Activated CD4-positive, alpha-beta T cell treated with anti-CD3 and anti-CD28 coated beads, Interleukin-2, amount 50 U/mL, for 24 hours (primary cell): ENCODE measurements at places on chromosomes 4 and X.

- DNase-seq, result no peak
These were observed 707.9 kb upstream of the PITX2 start for GRCh38 chr4:111330786-111331185.

GRCh38 chrX:37472836-37473235, 98.6 kb upstream of the LANCL3 start:
- no peak for DNase-seq

- DNase-seq, result no peak
These were observed 20.6 kb downstream of the RTL5 start for GRCh38 chrX:72110876-72111708.

GRCh38 chr4:48727666-48728459, 52.2 kb downstream of the FRYL start:
- DNase-seq, result no peak

DNA sequence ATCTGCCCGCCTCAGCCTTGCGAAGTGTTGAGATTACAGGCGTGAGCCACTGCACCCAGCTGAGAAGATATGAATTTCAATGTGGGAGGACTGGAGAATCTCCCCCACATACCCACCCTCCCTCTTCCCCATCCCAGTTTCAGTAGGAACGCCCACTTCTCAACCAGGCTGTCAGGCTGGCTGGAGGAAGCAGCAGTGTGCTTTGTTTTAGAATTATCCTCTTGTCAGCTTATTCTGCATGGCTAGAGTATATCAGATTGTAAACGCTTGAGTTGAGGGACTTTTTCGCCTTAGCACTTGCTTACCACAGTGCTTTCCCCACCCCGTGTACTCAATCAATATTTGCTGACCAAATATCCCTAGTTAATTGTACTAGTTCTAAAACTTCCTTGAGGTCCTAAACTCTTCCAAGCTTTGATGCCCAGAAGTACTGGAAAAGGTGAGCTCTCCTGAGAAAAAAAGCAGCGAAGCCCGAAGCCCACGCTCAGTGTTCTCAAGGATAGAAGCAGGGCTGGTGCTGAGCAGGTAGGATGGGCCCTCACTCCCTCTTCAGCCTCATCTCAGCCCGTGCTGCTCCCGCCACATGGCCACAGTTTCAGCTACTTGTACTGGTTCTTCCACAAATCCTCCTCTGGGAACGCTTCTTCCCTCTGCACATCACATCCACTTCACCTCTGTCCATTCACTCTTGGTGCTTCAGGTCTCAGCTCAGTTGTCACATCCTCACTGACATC, 7.3 kb upstream of the ARHGAP10 start:
- no peak for DNase-seq

DNA sequence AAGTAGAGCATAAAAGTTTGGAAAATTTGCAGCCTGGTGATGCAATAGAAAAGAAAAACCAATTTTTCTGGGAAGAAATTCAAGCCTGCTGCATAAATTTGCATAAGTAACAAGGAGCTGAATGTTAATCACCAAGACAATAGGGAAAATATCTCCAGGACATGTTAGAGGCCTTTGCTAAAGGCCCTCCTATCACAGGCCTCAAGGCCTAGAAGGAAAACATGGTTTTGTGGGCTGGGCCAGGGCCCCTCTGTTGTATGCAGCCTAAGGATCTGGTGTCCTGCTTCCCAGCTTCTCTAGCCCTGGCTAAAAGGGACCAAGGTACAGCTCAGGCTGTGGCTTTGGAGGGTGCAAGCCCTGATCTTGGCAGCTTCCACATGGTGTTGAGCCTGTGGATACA, 6.2 kb upstream of the RTL3 start:
- DNase-seq, result no peak

DNA sequence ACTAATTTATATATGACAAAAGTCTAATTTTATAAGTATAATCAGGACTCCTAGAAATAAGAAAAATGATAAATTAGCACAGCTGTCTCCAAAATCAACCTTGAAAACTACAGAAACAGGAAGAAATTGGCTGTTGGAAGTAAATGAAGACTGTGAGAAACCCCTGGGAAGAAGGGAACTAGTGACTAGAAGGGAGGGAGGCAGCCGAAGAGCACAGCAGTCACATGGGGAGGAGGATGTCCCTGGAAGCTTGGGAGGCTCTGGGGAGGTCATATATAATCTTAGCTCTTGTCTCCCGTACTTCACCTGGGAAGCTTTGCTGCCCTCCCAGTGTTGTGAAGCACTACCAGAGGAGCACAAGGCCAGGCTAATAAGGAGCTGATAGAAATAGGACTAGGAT, 8.9 kb upstream of the TMA16 start:
- no peak for DNase-seq

- DNase-seq, result no peak
These were observed 309.9 kb upstream of the EMCN start for GRCh38 chr4:100827756-100828155.

DNA sequence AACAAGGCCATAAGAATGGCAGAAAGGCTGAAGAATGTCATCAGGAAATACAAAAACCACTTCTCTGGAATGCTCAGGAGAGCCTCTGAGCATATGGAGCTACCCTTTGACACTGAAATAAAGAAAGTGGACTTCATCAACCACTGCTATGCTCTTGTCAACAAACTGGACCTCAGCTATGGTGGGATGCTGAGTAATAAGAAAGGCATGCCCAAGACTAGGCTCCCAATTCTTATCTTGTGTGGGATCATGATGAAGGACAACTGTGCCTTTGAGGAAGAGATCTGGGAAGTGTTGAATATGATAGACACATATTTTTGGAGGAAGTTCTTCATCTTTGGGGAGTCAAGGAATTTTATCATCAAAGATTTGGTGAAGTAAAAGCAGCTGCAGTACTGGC, 86.9 kb upstream of the MAGEB16 start:
- no peak for DNase-seq
